ENCODE measurements at places on chromosomes 3 and 15.
A peak's percentile ranks its signal among the peaks of the same experiment; 100 is the strongest.

GRCh38 chr15:61034678-61035291 is 194.3 kb downstream of the RORA start:
- DNase-seq: no peak

DNA sequence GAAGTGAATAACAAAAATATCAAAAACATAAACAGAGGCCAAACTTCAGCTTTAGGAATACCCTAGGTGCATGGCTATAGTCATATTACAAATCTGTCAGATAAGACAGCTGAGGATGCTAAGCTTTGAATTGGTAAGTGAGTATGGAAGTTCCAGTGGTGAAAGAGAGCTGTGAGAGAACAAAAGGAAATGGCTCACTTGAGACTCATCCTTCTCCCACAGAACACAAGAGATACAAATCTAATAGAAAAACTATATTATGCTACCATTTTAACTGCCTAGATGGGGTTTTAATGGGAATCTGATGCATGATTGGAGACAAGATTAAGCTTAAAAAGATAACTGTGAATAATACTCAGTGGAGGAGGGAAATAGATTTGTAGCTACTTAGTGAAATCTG is 21.5 kb upstream of the PEX5L start:
- no peak for DNase-seq

GRCh38 chr15:75721923-75722870 is 9.5 kb upstream of the CSPG4 start:
- DNase-seq: peak; percentile 53

GRCh38 chr15:68581725-68582124 is 2.9 kb downstream of the CORO2B start:
- no peak for DNase-seq

DNA sequence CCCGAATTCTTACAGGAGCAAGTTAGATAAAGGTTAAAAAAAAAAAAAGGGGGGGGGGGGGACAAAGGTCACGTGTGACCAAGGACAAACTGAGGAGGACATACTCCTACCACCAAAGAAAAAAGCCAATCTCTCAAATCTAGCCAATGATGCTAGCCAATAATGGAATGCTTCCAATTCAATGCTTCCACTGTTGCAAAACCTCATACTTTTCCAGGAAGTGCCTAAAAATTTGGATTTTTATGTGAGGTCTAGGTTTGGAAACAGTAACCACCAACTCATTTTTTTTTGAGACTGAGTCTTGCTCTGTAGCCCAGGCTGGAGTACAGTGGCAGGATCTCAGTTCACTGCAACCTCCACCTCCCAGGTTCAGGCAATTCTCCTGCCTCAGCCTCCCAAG is 11.4 kb downstream of the MSL2 start:
- no peak for DNase-seq

DNA sequence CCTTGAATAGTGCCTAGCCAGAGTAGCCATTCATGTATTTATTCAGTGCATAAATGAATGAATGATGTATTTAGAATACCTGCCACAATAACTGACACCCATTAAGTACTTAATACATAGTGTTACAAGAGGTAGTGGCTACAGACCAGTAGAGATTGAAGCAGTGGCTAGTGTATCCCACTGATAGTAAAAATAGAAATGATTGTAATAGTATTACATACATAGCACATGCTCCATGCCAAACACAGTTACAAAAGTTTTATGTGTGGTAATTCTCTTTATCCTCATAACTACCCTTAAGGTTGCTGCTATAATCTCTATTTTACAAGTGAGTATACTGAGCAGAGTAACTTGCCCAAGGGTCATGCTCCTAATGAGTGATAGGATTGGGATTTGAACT is 30.3 kb upstream of the SCAANT1 start:
- no peak for DNase-seq

- no peak for DNase-seq
Observed at GRCh38 chr3:50985893-50986292, 311.2 kb downstream of the DOCK3 start.

- no peak for DNase-seq
Observed at GRCh38 chr15:74845208-74845568, 2.2 kb upstream of the ULK3 start.

Data from natural killer cell treated with Interleukin-12 subunit alpha and Interleukin-12 subunit beta and Interleukin-15 and Interleukin-18, amount 100 ng/mL, for 72 hours (primary cell).